ENCODE measurements at places on chromosomes 6 and 20.

GRCh38 chr6:75337835-75338580 is 53.4 kb upstream of the TMEM30A start:
- DNase-seq, result no peak

GRCh38 chr6:1039746-1040145 is 272.2 kb upstream of the FOXQ1 start:
- no peak for DNase-seq

GRCh38 chr6:37303091-37303660 is 45.2 kb upstream of the TMEM217 start:
- no peak for DNase-seq

DNA sequence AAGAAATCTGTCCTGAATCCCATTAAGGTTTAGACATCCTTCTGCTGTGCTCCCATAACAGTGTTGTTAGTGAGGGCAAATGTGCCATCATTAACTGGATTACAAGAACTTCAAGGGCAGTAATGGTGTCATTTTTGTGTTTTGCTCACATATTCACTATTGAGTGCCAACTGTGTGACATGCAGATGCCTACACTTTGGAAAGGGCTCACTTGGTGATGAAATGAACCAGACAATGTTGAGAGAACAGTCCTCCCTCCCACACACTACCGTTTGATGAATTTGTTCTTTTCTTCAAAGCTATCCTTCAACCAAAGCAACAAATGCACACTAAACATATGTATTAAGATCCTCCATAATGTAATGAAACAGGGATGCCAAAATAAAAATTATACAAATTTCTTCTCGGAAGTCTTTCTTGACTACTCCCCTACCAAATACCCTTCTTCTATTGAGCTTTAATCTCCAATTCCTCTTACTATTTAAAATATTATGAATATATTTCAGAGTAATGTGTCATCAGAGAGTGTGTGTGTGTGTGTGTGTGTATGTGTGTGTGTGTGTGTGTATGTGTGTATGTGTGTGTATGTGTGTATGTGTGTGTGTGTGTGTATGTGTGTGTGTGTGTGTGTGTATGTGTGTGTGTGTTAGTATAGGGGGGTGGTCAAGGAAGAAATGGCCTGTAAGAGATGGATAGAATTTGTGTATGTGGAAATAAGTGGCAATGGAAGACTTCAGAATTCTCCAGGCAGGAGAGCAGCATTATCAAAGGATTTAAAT is 92.3 kb upstream of the ENPP5 start:
- no peak for DNase-seq

DNA sequence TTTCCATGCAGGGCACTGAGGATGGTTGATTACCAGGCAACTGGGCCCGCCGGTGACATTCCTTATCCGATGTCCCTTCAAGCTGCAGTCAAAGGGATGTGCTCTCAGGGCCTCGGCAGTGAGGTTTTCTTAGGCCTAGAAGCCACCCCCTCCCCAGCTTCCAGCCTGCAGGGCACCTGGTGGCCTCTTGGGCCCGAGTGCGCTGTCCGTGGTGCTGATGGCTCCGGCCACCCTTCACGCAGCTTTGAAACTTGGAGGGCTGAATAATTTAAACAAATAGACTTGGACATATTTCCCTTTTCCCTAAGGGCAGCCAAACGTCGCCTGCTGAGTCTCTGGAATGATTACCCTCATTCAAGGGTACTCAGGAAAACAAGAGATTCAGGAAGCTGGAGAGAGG is 8.9 kb upstream of the MLN start:
- peak; percentile 95 for DNase-seq

DNA sequence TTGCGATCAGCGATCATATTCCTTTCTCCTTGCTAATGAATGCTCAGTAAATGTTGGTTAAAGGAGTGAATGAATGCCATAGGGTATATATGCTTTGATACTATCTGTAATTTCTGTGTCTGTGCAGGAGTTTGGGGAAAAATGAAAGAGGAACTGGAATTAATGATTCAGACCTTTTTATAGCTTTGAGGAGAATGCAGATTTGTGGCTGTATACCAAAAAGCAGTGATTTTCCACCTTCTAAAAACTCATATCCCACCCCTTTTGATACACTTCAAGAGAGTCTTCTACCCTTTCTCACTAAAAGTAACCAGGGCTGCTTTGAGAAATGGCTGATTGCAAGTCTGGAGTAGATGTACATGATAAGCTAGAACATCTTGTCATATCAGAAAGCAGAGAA is 26.6 kb upstream of the SUMO4 start:
- DNase-seq, result no peak

GRCh38 chr6:10341605-10342004 is 73.3 kb downstream of the TFAP2A start:
- no peak for DNase-seq

- DNase-seq, result no peak
Measured at GRCh38 chr6:125945378-125946141, 11.0 kb upstream of the HINT3 start.
